Left lung (tissue), 14 donors: ENCODE measurements at places on chromosomes 1 and 21. TPM values are rescaled to one million over a fixed set of nuclear protein-coding genes. Genes with fewer than 3 reads are reported as not detected.

The GPR157 gene
- polyA plus RNA-seq: 36.5 TPM

The BRINP3 gene
- 12.1 TPM for polyA plus RNA-seq

The FAM78B gene
- 1.1 TPM for polyA plus RNA-seq

The COL11A1 gene
- polyA plus RNA-seq: 55.8 TPM

The SLC2A5 gene
- 0.52 TPM for polyA plus RNA-seq

The C2CD4D gene
- polyA plus RNA-seq: 0.34 TPM

The KCTD3 gene
- polyA plus RNA-seq: 65.9 TPM

The CACHD1 gene
- polyA plus RNA-seq: 31.7 TPM

DNA sequence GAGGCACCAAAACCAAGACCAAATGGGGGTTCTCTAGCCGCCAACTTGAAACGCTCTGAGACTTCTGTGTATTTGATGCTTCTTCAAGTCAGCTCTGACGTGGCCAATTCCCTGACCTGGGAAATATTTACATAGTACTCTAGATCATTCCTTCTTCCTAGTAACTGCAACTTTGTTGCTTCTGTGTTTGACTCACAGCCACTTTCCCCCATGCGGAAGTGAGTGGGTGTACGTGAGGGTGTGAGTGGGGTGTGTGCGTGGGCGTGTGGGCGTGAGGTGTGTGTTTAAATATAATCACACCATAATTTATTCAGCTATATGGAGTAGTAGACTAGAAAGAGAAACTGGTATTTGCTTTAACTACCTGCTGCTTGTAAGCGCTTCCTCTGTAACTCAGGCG is 111.0 kb downstream of the TAS1R2 start:
- no peak for DNase-seq

DNA sequence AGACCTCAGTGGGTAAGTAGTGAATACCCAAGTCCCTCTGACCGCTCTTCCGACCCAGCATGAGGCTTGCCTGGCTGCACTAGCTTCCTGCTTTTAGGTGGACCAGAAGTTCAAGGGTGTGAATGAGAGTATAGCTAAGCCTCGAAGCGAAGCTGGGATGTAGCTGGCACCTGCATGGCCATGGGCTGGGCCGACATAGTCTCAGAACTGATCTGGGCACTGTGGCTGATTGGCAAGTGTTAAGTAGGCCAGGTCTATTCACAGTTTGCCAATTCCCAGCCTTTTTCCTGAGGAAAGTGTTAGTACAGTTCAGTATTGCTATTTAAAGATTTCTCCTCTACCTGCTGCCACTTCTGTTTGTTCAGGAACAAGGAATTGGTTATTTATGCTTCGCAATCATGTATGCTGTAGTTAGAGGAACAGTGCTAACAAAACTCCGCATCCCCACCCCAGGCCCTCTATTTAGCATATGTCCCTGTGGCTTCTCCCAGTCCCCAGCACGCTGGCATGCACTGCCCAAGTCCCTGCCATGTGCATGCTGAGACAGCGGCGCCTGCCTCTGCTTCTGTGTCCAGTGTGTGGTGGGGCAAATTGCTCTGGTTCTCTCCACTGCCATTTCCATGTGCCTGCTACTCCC is 16.3 kb downstream of the SPATA46 start:
- DNase-seq: no peak

GRCh38 chr1:237197470-237198425 is 155.8 kb downstream of the RYR2 start:
- DNase-seq: no peak

DNA sequence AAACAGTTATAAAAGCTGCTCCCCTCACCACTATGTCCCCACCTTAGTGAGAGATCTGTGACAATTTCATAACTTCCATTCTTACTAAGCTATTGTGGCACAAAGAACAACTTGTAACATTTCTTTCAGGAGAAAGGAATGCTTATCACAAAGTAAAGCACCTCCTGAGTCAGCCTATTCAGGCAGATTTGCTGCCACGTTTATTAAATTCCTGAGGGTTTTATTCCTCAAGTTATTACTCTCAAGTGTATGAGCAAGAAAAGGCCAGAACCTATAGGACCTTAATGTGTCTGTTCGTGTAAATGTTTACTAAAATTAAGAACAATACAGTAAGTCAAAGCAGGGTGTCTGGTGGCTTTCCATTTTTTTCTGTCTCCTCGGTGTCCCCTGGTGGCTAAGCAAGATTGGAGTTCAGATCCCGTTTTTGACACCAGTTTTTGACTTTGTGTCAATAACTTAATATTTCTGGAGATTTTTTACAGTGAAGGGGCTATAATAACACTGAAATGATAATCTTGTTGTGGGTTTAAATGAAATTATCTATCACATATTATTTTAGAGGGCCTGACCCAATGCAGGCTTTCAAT is 1539.6 kb downstream of the BRINP3 start:
- DNase-seq: no peak

GRCh38 chr1:39562886-39563285 is 13.7 kb downstream of the PABPC4 start:
- DNase-seq: no peak

GRCh38 chr1:105585791-105586190 is 1470.7 kb upstream of the PRMT6 start:
- DNase-seq: no peak

- DNase-seq: no peak
These were observed 44.5 kb upstream of the DISP3 start for GRCh38 chr1:11434501-11434900.

DNA sequence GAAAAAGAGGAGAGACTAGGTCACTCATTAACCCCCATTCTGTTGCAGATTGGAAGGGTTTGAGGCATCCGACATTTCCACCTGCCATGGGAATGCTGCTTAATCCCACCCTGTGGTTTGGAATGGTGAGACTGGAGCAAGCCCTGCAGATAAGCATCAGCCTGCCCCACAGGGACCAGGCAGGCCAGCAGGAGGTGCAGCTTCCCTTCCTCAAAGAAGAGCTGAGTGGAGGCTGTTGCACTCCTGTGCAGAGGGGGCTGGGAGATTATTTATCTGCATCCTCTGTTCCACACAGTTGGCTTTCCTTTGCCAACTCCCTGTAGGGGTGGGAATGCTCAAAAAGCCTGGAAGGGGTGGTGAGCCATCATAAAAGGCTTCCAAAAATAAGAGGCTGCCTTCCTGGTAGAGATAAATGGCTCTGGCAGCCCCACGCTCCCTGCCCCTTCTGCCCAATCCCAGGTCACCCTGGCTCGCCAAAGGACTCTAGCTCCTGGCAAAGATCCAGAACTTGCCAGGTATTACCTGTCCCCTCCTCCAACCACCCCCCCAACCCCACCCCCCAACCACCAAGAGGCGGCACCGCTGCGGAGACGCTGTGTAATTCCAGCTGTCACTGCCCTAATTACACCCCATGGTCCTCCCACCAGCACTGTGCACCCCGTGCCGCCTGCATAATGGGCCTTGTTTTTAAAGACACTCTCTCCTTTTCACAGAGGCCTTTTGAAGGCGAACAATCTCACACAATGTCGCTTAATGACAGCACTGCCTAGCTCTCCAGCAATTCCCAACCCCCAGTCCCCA is 83.0 kb upstream of the ZC3H12A start:
- no peak for DNase-seq

- DNase-seq: no peak
These were observed 24.3 kb downstream of the EYA3 start for GRCh38 chr1:28064064-28064463.

- DNase-seq: no peak
These were observed 21.2 kb upstream of the ZP4 start for GRCh38 chr1:237911911-237912310.

GRCh38 chr21:29704719-29705118 is 235.1 kb downstream of the GRIK1 start:
- DNase-seq: no peak

- DNase-seq: no peak
These were observed 342.9 kb upstream of the PLXNA2 start for GRCh38 chr1:208587110-208587509.

DNA sequence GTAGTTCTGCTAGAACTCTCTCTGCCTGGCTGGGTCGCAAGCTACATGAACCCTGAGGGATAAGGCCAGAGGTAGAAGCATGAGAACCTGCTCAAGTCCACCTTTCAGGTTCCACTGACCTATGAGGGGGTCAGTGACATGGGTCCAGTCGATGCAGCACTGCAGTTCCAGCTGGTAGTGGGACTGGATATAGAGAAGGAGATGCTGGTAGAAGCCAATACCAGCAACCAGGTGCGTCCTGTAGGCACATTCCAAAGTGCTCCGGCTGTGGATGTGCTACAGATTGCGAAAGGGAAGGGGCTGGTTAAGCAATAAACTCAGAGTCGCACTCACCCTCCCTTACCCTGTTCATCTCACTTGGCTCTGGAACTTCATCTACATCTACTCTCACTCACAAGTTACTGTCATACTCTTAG is 5.7 kb downstream of the SMG5 start:
- DNase-seq: no peak

DNA sequence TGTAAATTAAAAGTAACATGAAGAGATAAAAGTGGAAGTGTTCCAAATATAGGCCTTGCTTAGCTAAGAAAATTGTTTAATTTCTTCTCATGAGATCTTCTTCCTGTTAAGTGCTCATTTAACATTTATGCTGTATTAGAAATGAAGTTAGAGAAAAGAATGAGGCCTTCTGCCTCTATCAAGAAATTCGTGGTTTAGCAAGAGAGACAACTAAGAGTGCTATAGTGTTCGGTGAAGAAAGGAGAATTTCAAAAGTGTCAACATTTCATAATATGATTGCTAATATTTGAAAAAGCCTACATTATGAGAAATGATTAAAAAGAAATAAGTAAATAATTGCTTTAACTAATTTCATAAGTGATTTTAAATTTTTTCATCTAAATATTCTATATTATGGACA is 18.8 kb upstream of the MNDA start:
- no peak for DNase-seq

- DNase-seq: no peak
These were observed 19.4 kb upstream of the CLIC6 start for GRCh38 chr21:34649400-34649799.

DNA sequence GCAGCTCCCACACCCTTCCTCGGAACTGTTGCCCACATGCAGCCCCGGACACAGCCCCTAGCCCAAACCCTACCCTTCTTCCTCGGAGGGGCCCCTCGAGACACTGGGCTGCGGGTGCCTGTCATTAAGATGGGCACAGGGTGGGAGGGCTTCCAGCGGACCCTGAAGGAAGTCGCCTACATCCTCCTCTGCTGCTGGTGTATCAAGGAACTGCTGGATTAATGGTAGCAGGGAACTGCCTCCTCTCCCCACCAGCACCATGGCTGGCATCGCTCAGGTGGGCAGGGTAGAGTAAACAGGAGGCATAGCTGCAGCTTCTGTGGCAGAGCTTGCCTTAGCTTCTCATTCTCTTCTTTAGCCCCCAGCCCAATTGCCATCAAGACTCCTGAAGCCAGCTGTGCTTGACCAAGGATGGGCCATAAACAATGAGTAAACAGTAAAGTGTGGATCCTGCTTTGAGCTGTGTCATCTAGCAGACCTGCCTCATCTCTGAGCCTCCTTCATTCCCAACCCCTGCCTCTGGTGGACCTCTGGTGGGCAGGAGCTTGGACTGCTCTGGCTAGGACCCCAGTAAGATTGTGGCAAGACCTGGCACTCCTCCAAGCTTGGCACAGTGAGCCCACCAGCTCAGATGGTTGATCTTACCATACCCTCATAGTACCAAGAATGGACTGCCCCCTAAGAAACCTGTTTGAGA is at the start of gene LENEP:
TSS of gene LENEP (plus strand) at position 15 of the 697 bp plus-strand sequence. CDS start at position 37, 22 bp downstream.
- DNase-seq: no peak
